IPS-NIHi11 (cell line): ENCODE measurements at places on chromosomes 2 and 18.

DNA sequence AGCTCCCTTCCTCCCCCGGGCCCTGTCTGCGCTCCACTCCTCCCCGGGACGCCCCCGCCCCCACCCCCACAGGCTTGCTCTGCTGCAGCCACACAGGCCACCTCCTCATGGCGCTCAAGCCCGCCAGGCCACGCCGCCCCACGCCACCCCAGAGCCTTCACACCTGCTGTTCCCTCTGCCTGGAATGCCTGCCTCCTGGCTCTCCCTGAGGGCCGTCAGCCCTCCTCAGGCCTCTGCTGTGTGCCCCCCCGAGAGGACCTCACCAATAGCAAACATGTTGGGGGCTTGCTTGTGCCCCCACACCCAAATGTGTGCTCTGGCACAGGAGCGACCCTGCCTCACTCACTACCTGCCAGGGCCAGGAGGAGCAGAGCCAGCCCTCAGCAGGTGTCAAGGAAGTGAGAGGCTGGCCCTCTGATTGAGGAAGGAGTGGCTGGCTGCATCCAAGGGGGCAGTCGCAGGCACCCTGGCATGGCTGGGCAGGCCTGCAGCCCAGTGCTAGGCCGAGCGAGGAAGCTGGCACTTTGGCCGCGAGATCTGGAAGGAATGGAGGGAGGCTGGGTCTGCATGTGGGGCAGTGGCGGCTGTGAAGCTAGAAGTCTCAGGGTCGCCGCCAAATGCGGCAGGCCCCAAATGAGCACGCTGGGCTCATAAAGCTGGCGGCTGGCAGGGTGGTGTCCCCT is 86.5 kb downstream of the INHBB start:
- no peak for DNase-seq

GRCh38 chr18:62637403-62637802 is 77.9 kb upstream of the PHLPP1 start:
- DNase-seq: no peak

- peak; percentile 89 for DNase-seq
Measured at GRCh38 chr2:105143467-105144151, 97.9 kb upstream of the GPR45 start.

DNA sequence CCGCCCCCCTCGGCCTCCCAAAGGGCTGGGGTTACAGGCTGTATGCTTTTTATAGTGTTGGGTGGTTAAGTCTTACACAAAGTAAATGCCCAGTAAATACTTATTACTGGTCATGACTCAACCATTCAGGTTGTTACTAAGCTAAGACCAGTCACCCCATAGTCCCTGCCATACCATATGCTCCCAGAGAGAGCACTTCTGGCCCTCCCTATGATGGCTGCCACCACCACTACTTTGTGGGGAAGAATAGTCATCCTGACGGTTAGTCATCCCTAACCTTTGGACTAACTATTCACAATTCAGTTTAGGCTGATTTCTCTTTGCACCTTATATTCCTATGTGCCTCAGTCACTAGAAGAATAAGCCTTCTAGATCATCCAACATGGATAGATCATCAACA is 42.0 kb upstream of the MSH2 start:
- no peak for DNase-seq
